ENCODE measurements at places on chromosomes 16 and 17.

- DNase-seq, result no peak
These were observed 69.5 kb downstream of the SREBF1 start for GRCh38 chr17:17767154-17767869.

DNA sequence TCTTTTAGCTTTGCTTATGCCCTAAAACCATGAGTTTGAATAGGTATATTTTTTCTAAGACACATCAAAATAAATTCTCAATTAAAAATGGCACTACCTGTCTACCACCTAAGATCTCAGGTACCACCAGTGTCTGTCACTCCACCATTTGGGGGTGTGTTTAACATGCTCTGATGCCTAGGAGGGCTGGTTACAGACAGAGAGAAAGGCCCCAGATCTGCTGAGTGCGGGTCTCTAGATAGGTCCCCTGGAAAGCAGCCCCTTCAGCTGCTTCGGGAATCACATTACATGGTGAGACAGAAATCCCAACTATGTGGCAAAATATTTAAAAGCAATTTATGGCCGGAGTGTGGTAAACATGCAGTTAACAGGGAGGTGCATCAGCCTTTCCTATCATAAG is 653 bp upstream of the VAC14 start:
- no peak for DNase-seq

DNA sequence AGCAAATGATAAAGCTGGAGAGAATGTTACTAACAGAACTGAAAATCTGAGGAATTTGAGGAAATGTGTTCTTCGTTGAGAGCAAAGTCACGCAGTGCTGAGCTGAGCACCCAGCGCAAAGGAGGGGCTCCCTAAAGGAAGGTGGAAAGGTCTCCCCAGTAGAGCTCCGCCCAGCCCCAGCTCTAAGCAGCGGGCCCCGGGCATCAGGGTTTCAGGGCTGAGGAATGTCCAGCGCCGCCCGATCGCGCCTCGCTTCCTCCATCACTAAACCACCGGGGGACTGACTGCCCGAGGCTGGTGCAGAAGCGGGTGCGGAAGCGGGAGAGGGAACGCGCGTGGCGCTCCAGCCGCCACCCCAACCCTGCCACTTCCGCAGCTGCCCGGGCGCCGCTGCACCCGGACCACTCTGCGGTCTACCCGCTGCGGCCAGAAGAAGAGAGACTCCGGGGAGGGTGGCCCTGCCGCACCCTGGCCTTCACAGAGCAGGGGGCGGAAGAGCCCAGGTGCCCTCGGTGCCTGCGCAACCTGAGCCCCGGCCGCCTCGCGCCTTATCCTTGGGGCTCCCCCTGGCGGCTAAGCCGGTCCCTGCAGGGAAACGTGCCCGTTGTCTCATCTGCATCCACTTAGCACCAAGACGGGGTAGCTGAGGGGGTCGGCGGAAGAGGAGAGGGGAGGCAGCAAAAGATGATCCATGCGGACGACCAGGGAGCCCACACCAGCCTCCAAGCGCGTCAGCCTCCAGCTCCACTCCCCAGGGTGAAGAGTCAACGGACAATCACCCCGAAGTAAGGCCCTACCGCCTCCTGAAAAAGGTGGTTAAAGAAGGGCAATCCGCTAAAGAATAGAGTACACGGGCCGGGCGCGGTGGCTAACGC is 12.4 kb upstream of the GUCY2D start:
- peak; percentile 99 for DNase-seq

- DNase-seq, result no peak
These were observed 23.1 kb downstream of the GABARAPL2 start for GRCh38 chr16:75589306-75589705.

DNA sequence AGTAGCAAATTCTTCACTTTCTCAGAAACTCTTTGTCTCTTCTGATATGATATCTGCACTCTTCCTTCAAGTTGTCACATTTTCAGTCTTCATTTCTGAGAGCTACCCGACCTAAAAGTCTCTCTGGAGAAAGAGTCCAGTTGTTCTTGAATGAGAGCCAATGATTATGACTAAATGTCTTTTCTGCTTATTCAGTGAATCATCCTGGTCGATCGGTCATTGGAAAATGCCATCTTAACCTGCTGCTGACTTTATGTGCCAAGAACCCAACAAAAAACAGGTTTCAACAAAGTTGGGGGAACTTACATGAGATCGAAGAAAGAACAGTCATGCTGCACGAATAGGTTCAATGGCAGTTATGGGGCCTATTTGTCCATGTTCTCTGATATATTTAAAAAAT is 15.9 kb downstream of the SOX9 start:
- DNase-seq, result no peak

- no peak for DNase-seq
These were observed 16.3 kb downstream of the ALOX15 start for GRCh38 chr17:4625181-4625617.

DNA sequence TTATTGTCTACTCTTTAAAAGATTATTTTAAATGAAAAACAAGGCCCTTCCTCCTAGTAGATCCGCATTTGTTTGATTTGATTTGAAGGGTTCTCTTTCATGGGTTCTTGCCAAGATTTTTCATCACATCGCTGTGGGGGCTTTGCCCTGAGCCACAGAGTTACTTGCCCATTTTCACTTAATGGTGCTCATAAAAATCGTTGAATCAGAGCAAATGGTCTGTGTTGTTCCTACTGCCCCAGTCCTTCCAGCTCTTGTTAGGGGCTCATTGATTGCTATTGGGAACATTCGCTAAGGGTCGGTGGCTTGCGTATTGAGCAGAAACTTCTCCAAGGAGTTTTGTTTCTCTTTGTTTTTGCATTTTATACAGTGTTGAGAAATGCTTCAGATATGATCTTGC is 1023.4 kb upstream of the CDH8 start:
- DNase-seq, result no peak

DNA sequence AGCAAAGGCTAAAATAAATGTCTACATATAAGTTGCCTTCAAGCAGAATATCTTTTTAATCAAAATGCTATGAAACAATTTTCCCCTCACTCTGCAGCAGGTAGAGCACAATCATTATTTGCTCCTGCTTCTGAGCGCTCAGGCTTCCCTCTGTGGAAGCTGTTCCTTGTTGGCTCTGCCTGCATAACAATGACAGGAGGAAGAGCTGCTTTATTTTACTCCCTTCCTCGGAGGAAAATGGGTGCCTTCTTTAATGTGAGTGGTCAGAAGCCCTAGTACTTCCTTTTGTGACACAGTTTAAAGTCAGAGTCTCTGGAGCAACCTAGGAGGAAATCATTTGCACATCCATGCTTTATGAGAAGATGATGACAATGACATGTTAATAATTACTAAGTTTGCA is 492.1 kb downstream of the CDH8 start:
- no peak for DNase-seq

GRCh38 chr17:44961921-44962350 is 6.2 kb downstream of the C1QL1 start:
- DNase-seq, result no peak

GRCh38 chr16:25370541-25370940 is 112.9 kb upstream of the ZKSCAN2 start:
- no peak for DNase-seq

DNA sequence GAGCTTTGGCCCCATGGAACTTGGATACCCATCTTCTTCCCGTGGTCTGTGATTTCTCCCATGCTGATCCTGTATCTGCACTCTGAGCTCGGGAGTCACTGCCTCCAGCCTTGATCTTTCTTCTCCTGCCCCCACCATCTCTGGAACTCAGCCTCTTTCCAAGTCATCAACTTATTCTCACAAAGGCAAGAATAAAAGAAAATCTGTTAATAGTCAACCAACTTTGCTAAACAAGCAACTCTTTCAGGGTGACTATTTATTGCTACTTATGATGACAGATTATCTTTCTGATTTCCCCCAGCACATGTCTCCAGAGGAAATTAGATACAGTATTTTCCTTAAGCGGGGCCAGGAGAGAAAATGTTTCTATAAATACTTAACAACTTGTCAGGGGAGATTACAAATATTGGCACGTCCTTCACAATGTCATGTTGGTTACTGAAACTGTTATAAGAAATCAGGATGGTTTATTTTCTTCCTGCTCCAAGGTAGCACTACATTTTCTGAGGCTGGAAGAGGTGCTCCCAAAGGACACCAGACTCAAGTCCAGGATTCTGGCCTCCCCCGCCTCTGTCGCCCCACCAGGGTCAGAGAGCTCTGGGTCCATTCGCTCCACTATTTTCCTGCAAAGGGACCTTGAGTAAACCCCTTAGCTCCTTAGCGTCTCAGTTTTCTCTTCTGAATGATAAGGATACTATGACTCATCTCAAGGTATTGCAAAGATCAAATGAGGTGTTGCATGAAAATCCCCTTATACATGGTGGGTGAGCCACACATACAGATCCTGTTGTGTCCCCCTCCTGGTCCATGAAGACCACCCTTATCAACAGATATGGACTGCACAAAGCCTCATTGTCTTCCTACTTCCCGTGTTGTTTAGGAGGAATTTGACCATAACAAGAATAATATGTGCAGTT is 205.2 kb upstream of the WSCD1 start:
- DNase-seq, result no peak

- no peak for DNase-seq
These were observed 39.3 kb downstream of the TADA2A start for GRCh38 chr17:37446027-37446426.

DNA sequence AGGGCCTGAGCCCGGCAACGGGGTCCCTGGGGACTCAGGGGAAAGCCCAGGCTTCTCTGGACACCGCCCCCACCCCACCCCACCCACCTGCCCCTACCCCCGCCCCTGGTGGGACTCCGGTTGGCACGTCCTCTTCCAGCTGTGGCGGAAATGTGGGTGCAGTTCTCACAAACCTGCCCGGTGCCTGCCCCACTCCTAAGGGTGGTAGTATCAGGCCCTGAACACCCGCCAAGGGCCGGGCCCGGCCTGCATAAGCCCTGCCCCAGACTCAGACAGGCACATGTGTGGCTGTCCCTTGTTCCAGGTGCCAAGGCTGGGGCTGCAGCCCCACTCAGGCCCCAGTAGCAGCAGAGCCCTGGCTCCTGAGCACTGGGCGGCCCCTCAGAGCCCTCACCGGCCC is 58.1 kb downstream of the ACTG1 start:
- DNase-seq, result no peak

- no peak for DNase-seq
These were observed 8.8 kb downstream of the FAAP100 start for GRCh38 chr17:81543339-81543675.

- DNase-seq, result no peak
These were observed 116.1 kb upstream of the MYOCD start for GRCh38 chr17:12549499-12550041.

DNA sequence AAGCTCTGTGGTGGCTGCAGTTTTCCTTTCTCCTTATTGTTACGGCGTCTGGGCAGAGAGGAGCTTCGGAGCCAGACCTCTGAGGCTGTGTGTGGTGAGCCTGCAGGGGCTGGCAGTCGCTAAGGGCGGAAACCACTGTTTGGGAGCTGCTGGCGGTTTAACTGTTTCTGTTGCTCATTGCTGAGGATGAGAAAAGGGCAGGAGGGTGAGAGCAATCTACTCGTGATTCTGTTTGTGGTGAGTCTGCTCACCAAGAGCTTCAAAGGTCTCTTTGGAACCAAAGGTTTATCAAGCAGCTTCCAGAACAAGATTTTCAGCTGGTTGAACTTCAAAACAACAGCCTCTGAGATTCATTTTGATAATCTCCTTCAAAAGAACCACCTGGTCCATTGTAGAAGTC is 143.9 kb downstream of the ANKFN1 start:
- DNase-seq, result peak; percentile 33
